ENCODE measurements at places on chromosomes 11 and 22.

DNA sequence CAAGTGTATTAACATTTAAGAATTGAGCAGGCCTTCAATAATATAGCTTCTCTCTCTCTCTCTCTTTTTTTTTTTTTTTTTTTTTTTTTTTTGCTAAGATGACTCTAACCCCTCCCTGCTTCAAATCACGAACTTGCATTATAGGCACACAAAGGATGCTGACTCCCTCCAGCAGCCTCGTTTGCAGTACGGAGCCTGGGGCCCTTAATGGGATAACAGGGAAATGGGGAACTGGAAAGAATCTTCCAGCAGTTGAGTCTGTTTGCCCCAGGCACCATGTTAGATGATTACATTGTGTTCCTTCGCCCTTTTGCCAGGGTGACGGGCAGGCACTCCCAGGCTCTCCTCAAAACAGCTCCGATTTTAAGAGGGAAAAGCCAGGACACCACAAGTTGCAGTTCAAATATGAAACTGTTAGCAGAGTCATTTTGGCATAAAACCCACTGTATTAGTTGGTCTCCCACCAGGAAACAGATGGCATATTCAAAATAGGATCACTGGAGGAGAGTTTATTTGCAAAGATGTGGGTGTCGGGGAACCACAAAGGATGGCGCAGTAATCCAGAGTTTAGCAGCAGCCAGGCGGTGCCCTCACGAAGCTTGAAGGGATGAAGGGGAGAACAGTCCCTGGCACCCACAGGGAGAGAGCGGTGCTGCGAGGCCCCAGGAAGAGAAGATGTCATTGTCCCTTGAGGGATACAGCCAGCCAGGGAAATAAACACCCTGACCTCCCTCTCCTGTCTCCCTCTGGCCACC, 26.5 kb upstream of the TREH start:
- DNase-seq, result no peak

- DNase-seq, result peak; percentile 40
These were observed 7.7 kb upstream of the QSER1 start for GRCh38 chr11:32884770-32885384.

DNA sequence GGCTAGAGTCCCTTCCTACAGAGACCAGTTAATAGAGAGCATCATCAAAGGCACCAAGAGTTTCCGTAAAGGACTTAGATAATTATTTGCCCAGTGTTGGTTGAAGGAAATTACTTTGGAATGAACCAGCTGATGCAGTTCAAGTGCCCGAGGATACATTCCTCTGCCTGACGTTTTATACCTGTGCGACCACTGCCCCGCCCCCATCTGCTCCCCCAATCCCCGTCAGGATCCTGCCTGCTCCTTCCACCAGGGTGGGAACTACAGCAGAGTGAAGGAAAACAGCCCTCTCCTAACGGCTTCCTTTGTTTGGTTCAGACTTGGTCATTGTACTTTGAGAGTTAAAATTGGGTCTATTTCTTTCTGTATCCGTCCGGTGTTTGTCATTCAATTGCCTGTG, 761.5 kb downstream of the NTM start:
- DNase-seq, result no peak

DNA sequence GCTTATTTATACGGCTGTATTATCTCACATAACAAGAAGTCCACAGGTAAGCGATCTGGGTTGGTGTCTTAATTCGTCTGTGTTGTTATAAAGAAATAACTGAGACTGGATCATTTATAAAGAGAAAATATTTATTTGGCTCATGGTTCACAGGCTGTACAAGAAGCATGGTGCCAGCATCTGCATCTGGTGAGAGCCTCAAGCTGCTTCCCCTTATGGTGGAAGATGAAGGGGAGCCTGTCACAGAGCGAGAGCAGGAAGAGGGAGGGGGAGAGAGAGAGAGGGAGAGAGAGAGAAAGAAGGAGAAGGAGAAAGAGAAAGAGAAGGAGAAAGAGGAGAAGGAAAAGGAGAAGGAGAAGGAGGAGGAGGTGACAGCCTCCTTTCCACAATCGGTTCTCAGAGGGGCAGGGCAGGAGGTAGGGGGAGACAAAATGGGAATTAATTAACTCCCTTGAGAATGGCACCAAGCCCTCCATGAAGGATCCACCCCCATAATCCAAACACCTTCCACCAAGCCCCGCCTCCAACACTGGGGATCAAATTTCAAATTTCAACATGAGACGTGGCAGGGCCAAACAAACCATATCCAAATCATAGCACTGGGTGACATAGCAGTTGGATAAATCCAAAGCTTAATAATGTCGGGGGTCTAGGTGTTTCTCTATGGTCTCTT, 15.0 kb upstream of the TRIM44 start:
- DNase-seq, result no peak

DNA sequence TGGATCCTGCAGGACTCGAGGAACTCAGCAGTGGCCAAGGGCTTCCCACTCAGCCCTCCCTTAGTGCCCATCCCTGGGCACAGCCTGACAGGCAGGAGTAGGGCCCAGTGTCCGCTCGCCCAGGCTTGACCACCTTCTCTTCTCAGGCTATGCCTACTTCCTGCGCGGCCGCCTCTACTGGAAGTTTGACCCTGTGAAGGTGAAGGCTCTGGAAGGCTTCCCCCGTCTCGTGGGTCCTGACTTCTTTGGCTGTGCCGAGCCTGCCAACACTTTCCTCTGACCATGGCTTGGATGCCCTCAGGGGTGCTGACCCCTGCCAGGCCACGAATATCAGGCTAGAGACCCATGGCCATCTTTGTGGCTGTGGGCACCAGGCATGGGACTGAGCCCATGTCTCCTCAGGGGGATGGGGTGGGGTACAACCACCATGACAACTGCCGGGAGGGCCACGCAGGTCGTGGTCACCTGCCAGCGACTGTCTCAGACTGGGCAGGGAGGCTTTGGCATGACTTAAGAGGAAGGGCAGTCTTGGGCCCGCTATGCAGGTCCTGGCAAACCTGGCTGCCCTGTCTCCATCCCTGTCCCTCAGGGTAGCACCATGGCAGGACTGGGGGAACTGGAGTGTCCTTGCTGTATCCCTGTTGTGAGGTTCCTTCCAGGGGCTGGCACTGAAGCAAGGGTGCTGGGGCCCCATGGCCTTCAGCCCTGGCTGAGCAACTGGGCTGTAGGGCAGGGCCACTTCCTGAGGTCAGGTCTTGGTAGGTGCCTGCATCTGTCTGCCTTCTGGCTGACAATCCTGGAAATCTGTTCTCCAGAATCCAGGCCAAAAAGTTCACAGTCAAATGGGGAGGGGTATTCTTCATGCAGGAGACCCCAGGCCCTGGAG, 3.3 kb upstream of the SMARCB1 start:
- no peak for DNase-seq

GRCh38 chr11:59787816-59788215, 22.8 kb downstream of the MRPL16 start:
- DNase-seq, result peak; percentile 72

DNA sequence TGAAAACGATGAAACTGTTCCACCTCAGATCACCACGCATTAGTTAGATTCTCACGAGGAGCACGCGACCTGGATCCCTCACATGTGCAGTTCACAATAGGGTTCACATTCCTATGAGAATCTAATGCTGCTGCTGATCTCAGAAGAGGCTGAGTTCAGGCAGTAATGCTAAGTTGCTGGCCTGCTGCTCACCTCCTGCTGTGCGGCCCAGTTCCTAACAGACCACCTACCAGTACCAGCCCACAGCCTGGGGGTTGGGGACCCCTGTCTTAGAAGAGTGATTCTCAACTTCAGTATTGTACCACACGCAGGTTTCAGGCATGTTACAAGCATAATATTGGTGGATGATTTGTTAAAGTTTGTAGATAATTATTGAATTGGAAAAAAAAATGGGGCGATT, 182.7 kb downstream of the BLID start:
- no peak for DNase-seq

GRCh38 chr11:48081151-48082010, 101.0 kb downstream of the PTPRJ start:
- peak; percentile 86 for DNase-seq

DNA sequence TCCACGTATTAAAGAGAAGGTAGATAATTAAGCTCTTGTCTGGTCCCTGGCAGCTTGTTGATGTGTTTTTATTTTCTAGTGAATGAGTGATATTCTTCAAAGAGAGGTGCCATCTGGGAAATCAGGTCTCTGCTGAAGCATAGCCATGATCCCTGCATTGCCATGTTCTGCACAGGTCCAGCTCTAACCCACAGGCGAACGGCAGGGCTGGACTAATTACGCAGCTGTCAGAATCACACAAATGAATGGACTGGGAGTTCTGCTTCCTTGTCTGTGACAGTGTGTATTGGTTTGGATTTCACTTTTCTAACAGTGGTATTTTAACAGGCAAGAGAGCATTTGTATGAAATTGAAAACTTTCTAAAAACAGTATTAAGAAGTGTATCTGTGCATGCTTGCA, 235.6 kb downstream of the FAT3 start:
- no peak for DNase-seq

GRCh38 chr11:76805206-76805913, 22.2 kb downstream of the TSKU start:
- no peak for DNase-seq

GRCh38 chr11:8331767-8332166, 68.1 kb upstream of the LMO1 start:
- peak; percentile 29 for DNase-seq

DNA sequence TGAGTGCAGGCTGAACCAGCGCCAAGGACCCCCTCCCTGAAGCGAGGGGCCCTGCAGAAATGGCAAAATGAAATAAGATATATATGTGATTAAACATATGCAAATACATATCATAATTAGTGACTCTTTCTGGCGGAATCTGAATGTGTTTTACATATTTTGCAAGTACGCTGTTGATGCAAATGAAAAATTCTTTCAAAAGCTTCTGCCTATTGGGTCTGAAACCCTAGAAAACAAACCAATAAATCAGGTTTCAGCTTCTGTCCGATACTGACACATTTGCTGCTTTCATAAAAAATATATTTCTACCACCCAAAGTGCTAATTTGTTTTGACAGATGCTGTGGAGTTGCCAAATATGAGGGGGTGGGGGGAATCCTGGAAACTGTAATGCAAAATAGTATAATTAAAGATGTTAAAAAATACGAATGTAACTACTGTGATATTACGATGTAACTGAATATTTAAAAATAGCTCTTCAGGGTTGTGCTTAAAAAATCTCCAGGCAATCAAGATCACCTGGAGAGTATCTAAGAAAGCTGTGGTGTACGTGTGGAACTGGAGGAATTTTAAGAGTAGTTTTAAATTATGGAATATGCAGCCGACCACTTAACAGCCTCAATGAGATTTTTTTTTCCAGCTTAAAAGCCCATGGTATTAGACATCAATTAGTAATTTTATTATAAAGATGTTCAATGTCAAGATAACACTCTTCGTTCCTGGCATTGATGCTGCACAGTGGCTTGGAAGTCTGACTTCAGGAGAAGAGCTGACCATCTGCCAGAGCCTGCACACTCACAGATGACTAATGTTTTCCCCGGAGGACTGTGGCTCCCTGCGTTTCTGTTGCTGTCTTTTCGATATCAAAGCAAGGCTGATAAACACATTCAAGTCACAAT, 122.2 kb upstream of the RCN1 start:
- peak; percentile 65 for DNase-seq

DNA sequence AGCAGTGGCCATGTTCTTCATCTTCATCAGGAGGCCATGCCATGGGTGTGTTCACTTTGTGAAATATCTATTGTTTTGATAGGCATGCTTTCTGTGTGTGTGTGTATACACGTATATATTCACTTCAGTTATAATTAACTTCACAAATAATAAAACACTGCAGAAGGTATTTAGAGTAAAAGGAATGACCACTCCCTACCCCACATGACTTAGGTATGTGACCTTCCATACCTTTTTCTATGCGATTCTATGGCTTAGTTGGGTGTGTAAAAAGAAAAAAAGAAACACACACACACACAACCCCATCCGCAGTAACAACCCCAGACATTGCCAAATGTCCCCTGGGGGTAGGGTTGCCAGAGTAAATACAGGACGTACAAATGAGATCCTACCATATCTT, 72.0 kb downstream of the CYTH4 start:
- DNase-seq, result no peak

GRCh38 chr11:94757037-94757735, 11.0 kb upstream of the AMOTL1 start:
- no peak for DNase-seq

- DNase-seq, result no peak
These were observed 9.2 kb downstream of the CLCF1 start for GRCh38 chr11:67364169-67364568.

GRCh38 chr11:14393889-14394288, 34.9 kb upstream of the RRAS2 start:
- DNase-seq, result no peak

GRCh38 chr22:45923835-45924234, 53.1 kb downstream of the WNT7B start:
- no peak for DNase-seq

DNA sequence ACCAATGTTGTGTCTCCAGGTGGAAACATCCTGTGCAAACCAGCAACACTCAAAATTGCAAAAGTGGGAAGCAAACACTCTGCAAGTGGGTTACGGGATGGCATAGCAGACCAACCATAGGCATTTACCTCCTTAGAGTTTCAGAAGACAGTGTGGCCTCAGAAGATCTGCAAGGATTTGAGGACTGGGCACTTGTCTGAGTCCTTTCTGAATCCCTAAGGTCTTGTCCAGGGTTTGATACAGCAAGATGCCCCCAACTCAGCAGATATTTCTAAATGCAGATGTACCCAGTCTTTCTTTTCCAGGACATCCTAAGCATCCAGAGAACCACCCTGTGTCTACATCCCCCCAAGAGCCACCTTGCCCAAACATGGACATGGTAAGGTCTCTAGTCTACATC, 51.7 kb upstream of the SHANK2 start:
- DNase-seq, result no peak

DNA sequence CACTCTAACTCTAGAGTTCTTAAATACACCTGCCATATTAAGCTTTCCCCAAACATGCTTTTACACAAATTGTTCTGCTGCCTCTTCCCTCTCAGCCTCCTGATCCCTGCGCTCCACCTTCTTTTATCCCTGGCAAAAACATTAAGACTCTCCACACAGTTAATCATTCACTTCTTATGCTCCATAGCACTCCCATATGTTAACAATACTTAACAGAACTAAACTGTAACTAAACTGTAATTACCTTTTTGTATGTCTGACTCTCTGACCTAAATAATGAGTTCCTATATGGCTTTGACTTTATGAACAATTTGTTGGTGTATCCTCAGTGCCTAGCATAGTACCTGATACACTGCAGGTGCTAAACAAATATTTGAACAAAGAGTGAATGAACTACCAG, 71.8 kb downstream of the BTBD10 start:
- DNase-seq, result no peak

DNA sequence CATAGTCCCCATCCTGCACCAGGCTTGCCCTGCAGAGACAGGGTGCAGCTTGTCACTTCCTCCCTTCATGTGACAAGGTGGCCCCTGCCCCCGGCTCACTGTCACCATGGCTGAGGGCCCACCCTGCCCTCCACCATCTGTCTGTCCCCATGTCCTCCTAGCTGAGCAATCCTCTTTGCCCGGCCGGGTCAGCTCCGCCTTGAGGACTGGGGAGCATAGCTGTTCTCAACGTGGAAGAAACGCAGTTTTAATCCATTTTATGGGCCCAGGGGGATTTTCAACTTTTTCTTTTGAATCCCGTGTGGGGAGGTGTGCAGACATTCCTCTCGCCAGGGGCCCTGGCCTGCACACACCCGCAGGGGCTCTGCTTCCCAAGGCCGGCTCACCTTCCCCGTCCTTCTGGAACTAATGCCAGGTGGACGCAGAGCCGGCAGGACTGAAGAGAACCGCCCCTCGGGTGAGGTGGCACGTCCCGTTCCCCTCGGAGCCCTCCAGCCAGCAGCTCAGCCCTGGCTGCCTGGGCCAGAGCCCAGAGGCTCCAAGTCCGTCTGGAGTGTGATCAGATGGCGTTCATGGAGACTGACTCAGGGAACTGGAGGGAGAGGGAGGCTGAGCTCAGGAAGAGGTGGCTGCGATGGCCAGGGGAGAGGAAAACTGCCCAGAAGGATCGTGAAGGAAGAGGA, 1108.7 kb downstream of the BRD1 start:
- DNase-seq, result no peak
